ENCODE measurements at places on chromosomes 6 and 20. TPM values are rescaled to one million over a fixed set of nuclear protein-coding genes. Genes with fewer than 3 reads are reported as not detected.

DNA sequence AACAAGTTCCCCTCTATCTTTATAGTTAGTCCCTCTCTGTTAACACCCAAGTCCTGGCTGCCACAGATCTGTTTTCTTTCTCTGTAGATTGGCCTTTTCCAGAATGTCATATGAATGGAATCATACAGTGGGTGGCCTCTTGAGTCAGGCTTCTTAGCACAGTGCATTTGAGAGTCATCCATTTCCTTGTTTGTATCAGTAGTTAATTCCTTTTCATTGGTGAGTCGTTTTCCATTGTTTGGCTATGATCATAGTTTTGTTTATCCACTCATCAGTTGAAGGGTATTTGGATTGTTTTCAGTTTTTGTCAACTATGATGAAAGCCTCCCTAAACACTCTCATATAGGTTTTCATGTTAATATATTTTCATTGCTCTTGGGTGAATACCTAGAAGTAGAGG is 248.3 kb downstream of the ARID1B start:
- no peaks in the 10 kb centered on the region for H3K27me3 ChIP-seq
- DNase-seq = no peak
- H3K4me3 ChIP-seq = no peak overlapping the region
- no peaks in the 10 kb centered on the region for H3K36me3 ChIP-seq
- H3K4me1 ChIP-seq = peaks cover 15% of the 10 kb centered on the region

GRCh38 chr6:149897015-149897697 is 757 bp downstream of the RAET1E start:
- no peaks in the 10 kb centered on the region for H3K36me3 ChIP-seq
- H3K27me3 ChIP-seq = no peaks in the 10 kb centered on the region
- no peaks in the 10 kb centered on the region for H3K4me1 ChIP-seq
- no peak for DNase-seq
- no peak overlapping the region for H3K4me3 ChIP-seq

- no peak overlapping the region for H3K27ac ChIP-seq
- no peak for DNase-seq
- H3K4me3 ChIP-seq = no peak overlapping the region
- no peaks in the 10 kb centered on the region for H3K27me3 ChIP-seq
- H3K4me1 ChIP-seq = no peaks in the 10 kb centered on the region
Measured at GRCh38 chr20:60254901-60255411, 296.7 kb downstream of the CDH26 start.

DNA sequence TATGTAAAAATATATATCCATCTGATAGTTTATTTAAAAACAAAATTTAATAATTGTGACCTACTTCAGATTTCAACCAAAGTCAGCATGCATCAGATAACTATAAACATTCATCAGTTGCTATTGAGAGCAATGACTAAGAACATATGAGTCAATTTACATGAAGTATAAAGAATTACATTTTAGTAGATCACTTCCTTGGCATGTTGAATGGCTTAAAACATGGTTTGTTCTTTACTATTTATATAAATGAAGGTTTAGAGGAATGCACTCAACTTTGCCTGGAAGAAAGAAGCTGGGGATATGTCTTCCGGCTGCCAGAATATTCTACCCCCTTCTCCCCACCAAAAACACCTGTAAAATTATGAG is 6.4 kb upstream of the FAM217A start:
- H3K36me3 ChIP-seq = no peaks in the 10 kb centered on the region
- no peaks in the 10 kb centered on the region for H3K27me3 ChIP-seq
- no peak overlapping the region for H3K4me3 ChIP-seq
- DNase-seq = no peak
- H3K27ac ChIP-seq = 0 out of 2 replicates have a peak overlapping the region, but pooled peaks have one; percentile 19

GRCh38 chr6:16277101-16277981 is 39.0 kb downstream of the GMPR start:
- no peaks in the 10 kb centered on the region for H3K36me3 ChIP-seq
- H3K27me3 ChIP-seq = no peaks in the 10 kb centered on the region
- H3K4me1 ChIP-seq = 0 out of 2 replicates have a peak, but pooled peaks cover 6% of the 10 kb centered on the region

DNA sequence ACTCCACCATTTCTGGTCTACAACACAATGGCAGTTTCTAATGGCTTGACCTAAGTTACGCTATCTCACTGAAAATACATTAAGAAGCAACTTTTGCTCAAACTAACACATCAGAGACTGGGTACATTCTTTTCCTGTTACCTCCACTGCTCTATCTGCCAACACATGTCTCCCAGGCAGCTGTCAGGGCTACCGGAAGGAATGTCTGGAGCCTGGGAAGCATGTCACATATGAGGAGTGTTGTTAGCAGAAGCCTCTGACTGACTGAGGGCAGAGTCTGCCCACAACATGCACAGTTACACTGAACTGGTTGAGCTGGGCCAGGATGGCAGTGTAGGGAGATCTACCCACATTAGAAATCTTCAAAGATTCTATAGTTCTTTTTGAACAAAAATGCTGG is 264.5 kb downstream of the KIF16B start:
- no peak overlapping the region for H3K27ac ChIP-seq
- H3K36me3 ChIP-seq = no peaks in the 10 kb centered on the region
- DNase-seq = no peak
- no peak overlapping the region for H3K4me3 ChIP-seq
- no peaks in the 10 kb centered on the region for H3K27me3 ChIP-seq

DNA sequence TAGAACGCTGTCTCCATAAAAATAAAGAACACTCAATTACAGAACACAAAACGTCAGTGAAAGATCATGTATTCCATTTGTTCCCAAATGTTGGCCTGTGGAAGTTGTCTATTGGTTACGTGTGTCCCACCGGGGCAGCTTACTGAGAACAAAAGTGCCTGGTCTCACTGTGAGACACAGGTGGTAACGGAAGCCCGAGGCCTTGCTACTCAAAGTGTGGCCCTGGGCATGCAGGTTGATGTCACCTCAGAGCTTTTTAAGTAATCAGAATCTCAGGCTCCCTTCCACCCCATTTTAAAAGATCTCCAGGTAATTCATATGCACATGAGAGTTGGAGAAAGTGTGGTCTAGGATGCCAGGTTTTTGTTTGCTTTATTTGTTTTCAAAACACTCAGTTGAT is 422.5 kb upstream of the OPRM1 start:
- 0 out of 2 replicates have a peak, but pooled peaks cover 5% of the 10 kb centered on the region for H3K4me1 ChIP-seq
- no peaks in the 10 kb centered on the region for H3K36me3 ChIP-seq
- H3K4me3 ChIP-seq = no peak overlapping the region
- peak; percentile 54 for DNase-seq
- H3K27me3 ChIP-seq = no peaks in the 10 kb centered on the region

GPX5 gene
- not detected for total RNA-seq
